Astrocyte of the hippocampus (primary cell): ENCODE measurements at places on chromosomes 13 and 19.
A peak's percentile ranks its signal among the peaks of the same experiment; 100 is the strongest.

GRCh38 chr19:27673986-27674385, 1539.0 kb downstream of the UQCRFS1 start:
- no peak for DNase-seq

DNA sequence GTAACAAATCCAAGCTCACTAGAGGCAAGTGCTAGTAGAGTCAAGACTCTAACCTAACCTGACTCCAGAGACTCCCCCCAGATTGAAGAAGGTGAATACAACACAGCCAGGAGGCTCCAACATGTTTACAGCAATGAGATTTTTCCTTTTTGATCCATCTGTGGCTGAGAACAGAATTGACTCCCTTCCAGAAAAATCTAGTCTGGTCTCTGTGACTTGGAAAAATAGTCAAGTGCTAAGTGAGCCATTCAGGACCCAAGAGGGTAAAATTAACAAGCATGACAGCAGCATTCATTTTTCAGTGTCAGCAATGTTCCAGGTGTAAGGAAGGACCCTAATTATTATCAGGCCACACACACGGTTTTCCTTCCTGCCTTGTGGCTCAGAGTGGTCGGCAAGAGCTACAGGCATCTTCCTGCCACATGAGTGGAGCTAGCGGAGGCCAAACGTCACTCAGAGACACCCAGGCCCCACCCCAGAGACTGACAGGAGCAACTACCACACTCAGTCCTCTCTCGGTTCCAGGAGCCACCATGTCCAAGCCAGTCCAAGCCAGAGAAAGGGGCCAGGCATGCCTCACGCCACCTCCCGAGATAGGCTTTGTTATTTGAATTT, 395.1 kb downstream of the FOXO1 start:
- no peak for DNase-seq

GRCh38 chr19:56842412-56842811, 1.9 kb upstream of the PEG3 start:
- DNase-seq: no peak

DNA sequence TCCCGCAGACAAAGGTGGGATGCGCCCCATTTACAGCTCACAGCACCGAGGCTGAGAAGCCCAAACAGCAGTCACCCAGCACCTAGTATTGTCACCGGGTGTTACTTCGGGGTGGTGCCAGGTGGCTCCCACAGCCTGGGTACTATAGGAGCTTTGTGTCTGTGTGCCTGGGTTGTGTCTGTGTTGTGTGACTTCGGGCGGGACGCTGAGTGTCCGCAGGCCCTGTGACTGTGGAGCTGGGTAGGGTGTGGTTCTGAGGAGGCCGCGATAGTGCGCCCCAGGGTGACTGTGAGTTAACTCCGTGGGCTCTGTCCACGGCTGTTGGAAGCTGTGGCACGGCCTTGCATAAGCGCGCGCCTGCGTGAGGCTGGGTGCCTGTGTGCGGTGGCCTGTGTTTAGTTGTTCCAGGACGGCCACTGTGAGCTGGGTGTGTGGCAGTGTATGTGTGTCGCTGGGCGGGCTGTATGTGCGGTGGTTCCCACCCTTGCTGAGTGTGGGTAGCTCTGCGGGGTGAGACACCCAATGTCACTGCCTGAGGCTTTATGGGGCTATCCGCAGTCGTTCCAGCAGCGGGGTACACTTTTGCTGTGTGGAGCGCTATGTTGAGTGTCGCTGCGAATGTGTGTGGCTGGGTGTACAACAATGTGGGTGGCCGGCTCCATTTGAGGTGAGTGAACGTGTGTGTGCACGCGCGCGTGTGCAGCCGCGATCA, 559 bp upstream of the SSBP4 start:
- DNase-seq: no peak

- no peak for DNase-seq
Measured at GRCh38 chr13:65613004-65613403, 1617.1 kb downstream of the PCDH9 start.

GRCh38 chr13:110961959-110962358, 47.1 kb upstream of the ANKRD10 start:
- DNase-seq: no peak

- no peak for DNase-seq
Measured at GRCh38 chr19:7386308-7386707, 37.6 kb downstream of the ARHGEF18 start.

GRCh38 chr19:47210689-47211316, 20.2 kb downstream of the BBC3 start:
- peak; percentile 83 for DNase-seq

DNA sequence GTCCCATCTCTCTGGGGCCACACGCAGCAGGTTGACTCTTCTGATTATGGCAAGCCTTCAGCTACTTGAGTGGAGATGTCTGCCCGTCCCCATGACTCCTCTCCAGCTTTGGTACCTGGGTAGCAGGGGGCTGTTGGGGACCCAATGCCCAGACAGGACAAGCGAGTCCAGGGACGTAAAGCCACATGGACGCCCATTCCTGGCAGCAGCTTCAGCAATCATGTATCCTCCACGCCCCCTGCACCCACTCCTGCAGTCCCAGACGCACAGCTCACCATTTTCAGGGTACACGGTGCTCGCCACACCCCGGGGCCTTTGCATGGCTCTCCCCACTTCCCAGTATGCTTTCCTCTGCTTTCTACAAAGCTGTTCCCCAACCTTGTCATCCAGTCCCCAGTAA, 22.0 kb upstream of the VSTM2B start:
- DNase-seq: no peak

GRCh38 chr19:8557642-8558238, 19.5 kb downstream of the MYO1F start:
- no peak for DNase-seq

- no peak for DNase-seq
Measured at GRCh38 chr13:102147353-102147752, 254.5 kb downstream of the FGF14 start.

DNA sequence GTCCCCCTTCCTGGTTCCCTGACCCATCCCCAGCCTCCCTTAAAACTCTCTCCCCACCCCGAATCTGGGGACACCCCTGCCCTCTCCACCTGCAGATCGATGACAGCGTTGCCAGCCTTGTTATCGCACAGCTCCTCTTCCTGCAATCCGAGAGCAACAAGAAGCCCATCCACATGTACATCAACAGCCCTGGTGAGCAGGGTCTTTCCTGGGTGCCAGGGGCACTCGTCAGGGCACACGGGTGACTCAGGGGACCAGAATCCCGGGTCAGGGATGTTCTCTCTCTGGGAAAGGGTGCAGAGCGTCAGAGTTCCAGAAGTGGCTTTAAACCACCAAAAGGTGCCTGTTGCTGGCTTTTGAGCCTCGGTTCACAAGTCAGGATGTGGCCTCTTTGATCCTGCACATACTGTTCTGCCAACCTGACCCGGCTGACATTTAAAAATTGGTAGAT, 1.0 kb downstream of the CLPP start:
- no peak for DNase-seq
